ENCODE measurements at places on chromosomes 13 and 19.

GRCh38 chr19:48588670-48589401, 17.7 kb upstream of the SPACA4 start:
- DNase-seq: peak; percentile 72

DNA sequence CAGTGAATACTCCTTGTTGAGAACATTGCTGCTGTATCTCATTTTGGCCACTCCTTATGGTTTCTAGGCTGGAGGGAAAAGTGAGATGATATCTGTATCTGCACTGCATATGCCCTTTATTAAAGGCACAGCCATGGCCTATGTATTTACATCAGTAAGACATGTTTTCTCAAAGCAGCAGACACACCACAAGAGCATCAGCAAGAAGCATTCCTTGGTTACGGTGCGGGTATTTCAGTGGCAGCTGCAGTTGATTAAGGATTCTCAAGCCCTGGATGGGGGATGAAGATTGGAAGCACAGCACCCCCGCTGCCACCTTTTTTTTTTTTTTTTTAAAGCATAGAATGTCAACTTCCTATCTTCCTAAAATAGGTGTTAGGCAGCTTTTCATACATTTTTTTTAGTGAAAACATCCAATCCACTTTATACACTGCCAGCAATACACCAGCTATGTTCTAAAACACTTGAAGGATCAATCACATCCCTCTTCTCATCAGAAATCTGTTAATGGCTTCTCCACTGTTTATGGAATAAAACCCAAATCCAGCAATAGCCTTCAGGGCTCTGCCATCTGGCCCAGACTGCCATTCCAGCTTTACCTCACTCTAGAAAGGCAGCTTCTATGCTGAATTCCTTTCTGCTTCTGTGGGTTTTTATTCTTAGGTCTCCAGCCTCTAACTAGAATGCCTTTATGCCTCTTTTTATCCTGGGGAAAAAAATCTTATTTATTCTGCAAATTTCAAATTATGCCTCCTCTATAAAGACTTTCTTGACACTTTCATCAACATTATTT, 331.0 kb downstream of the DNAJC15 start:
- DNase-seq: no peak

GRCh38 chr19:2978166-2978767, 903 bp downstream of the TLE6 start:
- no peak for DNase-seq

DNA sequence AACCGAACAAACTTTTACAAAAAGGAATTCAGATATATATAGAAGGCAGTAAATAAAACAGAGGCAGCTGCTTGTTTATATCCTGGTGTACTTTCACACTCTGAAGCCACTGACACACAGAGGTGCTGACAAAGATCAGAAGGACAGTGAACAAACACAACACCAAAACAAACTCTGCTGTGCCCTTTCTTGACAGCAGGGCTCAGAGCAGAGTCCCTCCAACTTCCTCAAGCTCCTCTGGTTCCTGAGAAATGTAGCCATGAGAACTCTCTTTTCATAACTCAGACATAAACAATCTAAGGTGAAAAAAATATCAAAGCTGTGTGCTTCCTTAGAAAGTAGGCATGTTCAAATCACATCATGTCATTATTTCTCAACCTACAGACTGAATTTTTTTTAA, 1052.8 kb upstream of the SPRY2 start:
- DNase-seq: no peak

GRCh38 chr13:38755793-38756192, 68.9 kb downstream of the FREM2 start:
- no peak for DNase-seq

DNA sequence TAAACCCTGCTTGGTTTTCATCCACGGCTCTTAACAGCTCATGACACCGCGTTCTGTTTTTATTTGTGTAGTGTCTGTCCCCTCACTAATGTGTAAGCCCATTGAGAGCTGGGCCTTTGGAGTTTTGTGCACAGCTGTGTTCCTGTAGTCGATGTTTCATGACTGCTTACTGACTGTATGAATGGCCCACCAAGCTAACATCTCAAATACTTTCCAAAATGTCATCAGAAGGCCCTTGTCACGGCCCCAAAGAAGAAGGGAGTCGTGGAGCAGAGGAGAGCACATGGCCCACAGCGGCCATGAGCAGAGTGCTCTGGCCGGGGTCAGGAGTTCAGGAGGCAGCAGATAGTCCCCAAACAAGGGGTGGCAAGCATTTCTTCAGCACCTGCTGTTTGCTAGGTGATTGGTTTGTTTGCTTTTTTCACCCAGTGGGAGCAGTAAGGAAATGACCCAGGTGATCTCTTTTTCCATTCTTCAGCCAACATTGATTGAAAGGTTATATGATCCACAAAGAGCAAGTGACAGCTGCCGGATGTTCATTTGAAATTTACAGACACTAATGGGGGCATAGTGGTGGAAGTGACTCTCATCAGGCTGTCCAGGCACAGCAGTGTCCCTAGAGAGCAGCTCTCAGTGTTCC, 315.2 kb downstream of the ATP8A2 start:
- no peak for DNase-seq

- no peak for DNase-seq
Measured at GRCh38 chr13:114096031-114096485, 36.4 kb downstream of the RASA3 start.

DNA sequence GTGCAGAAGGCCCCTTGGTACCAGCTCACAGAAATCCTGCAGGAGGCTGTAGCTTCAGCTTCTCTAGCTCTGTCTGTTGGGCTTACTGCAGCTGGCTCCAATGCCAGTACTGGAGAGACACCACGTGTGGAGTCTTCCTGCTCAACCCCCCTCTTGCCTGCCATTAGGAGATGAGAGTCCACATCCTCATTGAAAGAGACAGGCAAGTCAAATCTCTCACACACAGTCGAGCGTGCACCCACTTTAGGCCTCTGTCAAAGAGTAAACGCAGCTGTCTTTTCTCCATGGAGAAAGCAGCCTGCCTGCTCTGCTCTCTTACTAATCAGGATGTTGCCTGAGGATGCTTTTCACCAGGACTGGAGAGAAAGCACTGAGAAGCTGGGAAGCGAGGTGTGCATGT, 523.0 kb upstream of the NBEA start:
- DNase-seq: no peak

DNA sequence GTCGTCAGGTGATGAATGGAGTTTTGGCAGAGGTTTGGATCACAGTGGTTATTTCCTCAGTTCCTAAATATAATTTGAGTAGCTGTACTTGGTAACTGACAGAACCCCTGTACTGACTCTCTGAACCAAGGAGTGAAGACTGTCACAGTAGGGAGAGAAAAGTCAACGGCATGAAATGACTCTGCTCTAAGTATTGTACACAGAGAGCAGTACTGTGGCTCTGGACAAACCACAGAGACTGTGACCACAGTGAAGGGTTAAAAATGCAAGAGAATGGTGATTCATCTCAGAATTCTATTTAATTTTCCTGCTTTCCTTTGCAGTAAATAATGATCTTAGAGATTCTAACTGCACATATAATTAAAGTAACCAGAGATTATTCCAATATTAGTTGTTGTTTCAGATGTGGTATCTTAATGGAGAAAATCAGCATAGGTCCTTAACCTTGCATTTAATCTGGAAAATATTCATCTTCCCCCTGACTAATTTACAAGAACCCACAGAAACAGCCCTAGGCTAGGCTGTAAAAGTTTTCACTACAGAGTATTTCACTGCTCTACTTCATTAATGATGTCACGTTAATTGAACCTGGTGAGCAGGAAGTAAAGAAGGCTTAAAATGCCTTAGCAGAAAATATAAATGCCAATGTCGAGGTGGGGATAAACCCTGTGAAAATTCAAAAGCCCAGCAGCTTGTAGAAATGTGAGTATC, 221.9 kb downstream of the LIG4 start:
- DNase-seq: no peak

GRCh38 chr19:15864824-15865223, 33.0 kb downstream of the CYP4F2 start:
- DNase-seq: no peak

DNA sequence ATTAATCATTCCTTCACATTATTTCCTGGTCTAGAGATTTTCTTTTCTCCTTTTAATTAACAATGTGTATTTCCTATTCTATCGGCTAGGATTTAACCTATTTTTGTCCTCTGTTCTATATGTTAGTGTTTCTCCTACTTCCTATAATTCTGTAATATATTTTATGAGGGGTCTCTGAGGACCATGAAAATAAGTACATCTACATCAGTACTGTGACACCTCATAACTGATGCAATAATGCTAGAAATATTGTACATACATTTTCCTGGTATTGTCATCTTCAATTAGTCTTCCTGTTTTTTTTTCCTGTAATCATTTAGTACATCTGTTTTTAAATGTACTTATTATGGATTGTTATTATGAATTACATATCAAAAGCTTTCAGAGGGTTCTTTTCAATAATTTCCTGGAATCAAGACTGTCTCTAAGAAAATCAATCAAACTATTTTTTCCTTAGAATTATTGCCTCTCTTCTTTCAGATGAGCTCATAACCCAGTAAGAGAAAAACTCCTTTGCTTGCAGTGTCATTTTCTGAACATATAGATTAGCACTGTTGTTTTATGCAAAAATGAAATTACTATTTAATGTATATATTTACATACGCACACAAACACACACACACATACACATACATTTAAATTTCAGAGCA, 1004.3 kb downstream of the SLITRK5 start:
- no peak for DNase-seq

GRCh38 chr13:20969182-20969581, 66.6 kb upstream of the XPO4 start:
- peak; percentile 69 for DNase-seq

- DNase-seq: peak; percentile 67
Measured at GRCh38 chr13:80379245-80379644, 38.3 kb upstream of the SPRY2 start.

DNA sequence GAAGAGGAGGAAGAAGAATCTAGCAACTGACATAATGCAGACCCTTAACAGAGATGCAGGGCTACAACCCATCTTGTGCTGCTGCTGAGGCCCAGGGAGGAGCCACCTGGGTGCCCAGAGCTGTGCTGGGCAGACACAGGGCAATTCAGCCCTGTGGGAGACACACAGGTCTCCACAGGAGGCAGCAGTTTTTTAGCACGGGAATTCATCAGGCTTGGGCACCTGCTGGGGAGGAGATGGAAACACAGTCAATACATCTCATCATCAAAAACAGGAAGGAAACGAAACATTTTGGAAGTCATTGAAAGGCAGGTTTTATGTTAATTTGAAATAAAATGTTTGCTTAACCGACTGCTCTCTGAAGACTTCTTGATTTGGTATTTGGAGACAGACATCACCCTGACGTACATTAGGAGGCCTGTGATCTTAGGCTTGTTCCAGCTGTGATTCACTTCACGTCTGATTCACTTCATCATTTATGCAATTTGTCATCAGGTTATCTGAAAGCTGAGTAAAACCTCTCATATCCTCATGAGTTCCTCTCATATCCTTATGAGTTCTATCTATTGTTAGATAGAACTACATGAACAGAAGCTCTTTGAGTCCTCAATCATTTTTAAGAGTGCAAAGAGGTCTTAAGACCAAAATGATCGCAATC, 77.4 kb downstream of the CYSLTR2 start:
- peak; percentile 48 for DNase-seq

GRCh38 chr19:43534816-43535761, 2.1 kb downstream of the ZNF575 start:
- DNase-seq: no peak
